ENCODE measurements at places on chromosomes 12 and 14.

GRCh38 chr12:116380108-116380507 lies 102.6 kb upstream of the MED13L start:
- DNase-seq: no peak

DNA sequence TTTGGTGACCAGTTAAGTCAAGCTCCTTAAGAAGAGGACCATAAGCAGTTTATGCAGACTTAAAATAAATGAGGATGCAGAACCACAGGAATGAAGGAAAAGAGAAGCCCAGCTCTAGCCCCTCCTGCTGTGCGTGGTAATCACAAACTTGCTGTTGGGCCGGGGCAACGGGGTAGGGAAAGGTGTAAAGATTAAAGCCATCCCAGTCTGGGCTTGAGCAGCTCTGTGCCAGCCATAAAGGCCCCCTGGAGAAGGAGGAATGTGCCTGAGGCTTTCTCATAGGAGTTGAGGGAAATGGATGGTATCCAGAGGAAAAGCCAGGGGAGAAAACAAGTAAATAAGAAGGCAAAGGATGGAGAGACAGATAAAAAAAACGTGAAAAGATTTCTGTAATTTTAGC lies 25.1 kb downstream of the TEP1 start:
- no peak for DNase-seq

DNA sequence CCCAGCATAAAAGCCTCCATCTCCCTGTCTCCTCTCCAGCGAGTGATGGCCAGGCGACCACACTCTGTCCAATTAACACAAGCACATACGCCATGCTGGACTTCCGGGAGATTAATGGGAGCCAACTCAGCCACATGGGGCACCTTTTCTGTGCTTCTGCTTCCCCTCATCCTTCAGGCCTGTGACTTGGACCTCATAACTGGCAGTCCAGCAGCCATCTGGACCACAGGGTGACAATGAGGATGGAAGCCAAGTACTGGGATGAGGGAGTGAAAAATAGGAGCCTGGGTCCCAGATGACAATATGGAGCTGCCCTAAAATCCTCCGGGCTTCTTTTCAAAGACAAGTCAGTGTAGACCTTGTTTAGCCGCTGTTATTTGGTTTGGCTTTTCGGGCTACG lies 12.8 kb downstream of the MAP3K9 start:
- DNase-seq: no peak

DNA sequence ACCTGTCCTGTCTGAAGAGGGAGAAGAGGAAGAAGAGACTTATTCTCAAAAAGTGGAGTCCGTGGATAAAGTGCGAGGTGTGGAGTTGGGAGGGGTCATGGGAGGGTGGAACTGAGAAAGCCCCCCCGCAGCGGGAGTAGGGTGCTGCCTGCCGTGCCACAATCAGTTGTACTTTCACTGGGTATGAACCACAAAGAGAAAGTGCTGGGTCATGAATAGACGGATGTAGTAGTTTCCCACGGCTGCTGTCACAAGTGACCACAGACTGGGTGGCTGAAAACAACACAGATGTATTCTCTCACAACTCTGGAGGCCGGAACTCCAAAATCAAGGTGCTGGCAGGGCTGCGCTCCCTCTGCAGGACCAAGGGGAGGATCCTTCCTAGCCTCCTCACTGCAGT lies 5.5 kb downstream of the DNAH10 start:
- DNase-seq: no peak

- DNase-seq: no peak
Observed at GRCh38 chr12:15928870-15929571, 17.9 kb downstream of the DERA start.

DNA sequence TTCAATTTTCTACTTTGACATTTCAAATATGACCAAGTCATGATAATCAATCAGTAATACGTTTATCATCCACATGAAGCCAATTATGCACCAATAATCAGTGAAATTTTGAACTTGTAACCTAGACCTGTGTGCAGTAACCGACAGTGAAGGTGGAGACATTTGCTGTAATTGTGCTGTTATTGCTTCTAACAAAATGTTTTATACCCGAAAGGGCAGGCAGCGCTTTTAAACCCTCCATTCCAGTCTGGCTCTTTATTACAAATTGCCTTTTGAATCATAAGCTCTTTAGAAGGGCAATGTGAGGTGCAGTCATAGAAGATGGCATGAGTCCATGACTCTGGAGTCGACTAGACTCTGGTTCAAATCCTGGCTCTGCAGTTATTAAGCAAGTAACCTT lies 135.7 kb downstream of the GXYLT1 start:
- no peak for DNase-seq

GRCh38 chr12:122350141-122350848 lies 72.2 kb downstream of the CLIP1 start:
- no peak for DNase-seq

DNA sequence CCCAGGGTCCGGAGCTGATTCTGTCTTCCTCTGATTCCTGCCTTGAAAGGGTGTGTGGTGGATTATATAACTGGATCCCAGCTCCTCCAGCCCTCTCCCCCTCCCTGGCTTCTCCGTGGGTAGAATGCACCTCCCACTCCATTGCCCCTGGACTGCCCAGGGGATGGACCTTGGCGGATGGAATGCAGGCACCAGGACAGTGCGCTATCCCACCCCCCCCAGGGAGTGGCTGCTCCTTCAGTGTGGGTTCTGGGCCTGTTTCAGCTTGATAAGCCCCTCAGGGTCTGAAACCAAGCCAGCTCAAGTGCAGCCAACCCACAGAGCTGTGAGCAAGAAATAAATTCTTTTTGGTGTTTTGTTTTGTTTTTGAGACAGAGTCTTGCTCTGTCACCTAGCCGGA lies 112.4 kb upstream of the TMEM132D start:
- DNase-seq: no peak

DNA sequence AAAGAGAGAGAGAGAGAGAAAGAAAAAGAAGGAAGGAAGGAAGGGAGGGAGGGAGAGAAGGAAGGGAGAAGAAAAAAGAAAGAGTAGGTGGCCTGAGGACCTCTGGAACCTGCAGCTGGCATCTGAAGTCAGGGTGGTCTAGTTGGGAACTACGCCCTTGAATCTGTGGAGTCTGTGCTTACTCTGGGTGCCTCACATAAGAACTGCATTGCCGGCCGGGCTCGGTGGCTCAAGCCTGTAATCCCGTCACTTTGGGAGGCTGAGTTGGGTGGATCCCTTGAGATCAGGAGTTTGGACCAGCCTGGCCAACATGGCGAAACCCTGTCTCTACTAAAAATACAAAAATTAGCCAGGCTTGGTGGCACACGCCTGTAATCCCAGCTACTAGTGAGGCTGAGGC lies 10.0 kb upstream of the NRDE2 start:
- DNase-seq: no peak

- no peak for DNase-seq
Observed at GRCh38 chr14:92173668-92174067, 51.9 kb downstream of the CPSF2 start.
